ENCODE measurements at places on chromosomes 2 and 18.

DNA sequence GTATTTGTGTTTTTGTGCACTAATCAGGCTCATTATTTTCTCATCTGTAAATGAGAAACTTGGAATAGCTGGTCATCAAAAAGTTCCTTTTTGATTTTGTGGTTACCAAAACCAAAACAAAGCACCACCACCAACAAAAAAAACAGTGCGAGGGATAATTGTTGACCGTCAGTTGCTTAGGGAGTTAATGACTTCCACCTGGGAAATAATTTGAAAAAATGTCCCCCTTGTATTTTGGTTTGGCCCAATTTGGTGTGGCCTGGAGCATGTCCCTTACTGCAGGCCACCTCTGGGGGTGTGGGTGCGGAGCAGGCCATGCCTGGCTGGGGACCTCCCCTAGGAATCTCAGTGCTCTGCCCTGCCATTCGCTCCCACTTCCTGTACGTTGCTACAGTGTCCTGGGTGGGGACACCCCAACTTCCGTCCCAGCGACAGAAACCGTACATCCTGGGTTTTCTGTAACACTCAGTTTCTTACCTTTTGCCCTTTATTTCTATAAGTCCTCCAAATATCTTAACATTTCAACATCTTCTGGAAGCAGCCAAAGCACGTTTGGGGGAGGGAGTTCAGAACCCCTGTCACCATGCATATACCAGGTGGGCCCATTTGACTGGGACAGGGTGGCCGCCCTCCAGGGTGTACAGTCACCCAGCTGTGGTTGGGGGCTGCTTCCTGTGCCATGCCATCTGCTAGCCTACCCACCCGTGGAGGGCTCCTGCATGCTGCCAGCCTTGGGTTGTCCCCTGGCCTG lies 31.3 kb downstream of the NCK2 start:
- no peak for DNase-seq

GRCh38 chr18:6255116-6255705 lies 159.5 kb downstream of the L3MBTL4 start:
- DNase-seq, result no peak

DNA sequence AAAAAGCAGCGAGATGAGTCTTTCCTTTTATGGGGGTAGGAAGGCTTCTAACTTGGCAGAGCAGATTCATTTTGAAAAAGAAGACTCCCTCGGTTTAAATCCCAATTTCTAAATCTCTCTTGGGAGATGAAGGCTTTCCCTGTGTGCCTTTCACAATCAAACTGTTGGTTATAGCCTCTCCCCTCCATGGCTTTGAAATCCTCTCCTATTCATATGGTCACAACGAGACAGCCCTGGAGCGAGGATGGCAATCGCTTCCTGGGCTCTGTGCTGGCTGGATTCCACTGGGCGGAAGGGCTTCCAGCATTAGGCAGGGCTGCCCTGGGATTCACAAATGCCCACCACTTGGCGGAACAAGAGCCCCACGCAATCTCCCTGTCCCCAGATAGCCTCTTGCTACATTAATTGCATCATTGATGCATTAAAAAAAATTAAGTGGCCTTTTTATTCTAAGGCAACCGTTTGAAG lies 1.6 kb downstream of the CAVIN2 start:
- DNase-seq, result no peak

DNA sequence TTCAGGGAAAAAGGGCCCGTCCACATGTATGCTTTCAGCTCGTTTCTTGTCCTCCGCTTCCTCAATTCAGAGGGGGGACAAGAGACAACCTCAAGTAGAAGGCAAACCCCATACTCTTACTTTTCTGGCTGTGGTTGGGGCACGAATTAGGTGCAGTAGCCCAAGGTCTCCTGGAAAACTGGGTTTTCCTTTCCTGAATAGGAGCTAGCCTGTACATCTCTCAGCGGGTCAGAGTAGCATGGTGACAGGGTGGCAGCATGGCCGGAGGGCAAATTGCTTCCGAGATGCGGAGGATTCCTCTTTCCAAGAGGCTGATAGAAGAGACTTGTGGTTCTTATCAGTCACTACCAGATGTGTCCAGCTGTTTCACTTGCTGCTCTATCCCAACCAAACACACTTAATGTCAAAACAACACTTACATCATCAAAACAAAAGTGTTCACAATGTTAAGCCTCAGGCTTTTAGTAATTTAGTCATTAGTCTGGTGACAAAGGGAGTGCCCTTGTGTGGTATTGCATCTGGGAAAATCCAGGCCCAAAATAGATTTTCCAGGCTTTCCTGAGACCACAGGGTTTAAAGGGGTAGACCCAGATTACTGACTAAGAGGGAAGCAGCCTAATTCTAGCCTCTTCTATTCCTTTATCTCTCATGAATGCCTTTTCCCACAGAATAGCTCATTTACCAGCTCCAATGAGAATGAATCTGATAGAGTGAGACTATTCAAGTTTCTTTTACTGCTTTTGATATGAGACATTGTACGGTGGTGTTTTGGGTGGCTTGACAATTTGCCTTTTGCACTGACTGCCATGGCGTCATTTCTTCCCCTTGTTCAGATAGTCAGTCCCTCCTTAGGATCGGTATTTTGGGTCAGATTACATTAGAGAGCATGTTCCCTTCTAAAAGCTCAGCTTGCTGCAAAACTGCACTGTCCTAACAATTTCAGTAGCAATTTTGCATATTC lies 162.0 kb downstream of the LTBP1 start:
- DNase-seq, result no peak

GRCh38 chr2:85785027-85785822 lies 31.4 kb downstream of the ATOH8 start:
- no peak for DNase-seq

DNA sequence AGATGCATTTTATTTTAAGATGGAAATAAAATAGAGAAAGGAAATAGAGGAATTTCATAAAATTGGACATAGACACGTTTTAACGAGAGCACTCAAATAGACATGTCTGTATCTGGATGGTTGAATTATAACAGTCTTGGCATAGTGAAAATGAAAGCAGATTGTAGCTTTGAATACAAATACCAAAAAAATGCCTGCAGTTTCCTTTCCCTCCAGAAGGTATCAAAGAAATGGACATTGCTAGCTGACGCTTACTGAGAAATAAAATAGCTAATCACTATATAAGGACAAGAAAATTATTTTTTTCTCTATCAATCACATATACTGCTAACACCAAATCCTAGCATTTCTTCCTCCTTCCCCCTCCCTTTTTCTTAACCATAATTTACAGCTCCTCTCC lies 11.4 kb upstream of the MAPRE2 start:
- no peak for DNase-seq

DNA sequence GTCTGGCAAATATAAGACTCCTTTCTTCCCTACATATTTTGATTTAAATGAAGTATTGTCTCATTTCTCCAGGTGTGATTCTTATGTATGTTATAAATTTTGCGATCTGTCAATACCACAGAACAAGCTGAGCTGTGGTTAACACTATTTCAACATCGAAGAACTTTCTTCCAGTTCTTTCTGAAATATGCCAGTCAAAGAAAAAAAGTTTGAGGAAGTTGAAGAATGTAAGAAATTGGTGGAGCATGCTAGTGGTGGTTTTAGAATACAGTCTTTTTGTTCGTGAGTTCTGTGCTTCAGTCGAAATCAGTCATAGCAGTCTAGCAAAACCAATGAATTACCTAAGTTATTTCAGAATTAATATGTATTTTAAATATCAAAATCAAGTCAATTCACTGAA lies 8.6 kb upstream of the COBLL1 start:
- DNase-seq, result no peak

DNA sequence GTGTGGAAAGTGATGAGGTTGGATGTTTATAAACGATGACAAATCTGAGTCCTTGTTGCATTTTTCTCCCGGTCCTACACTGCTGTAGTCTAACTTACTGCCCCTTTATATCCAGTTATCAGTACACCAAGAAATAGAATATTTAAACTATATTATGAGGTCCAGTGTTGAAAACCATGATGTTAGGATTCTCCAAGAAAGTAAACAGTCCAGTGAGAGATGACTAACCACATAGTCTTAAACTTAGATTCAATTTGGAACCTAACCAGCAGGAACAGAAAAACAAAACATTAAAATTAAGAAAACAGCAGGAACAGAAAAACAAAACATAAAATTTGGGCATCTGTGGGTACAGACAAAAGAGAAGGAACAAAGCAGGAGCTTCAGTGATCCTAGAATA lies 143.2 kb downstream of the TPGS2 start:
- no peak for DNase-seq

DNA sequence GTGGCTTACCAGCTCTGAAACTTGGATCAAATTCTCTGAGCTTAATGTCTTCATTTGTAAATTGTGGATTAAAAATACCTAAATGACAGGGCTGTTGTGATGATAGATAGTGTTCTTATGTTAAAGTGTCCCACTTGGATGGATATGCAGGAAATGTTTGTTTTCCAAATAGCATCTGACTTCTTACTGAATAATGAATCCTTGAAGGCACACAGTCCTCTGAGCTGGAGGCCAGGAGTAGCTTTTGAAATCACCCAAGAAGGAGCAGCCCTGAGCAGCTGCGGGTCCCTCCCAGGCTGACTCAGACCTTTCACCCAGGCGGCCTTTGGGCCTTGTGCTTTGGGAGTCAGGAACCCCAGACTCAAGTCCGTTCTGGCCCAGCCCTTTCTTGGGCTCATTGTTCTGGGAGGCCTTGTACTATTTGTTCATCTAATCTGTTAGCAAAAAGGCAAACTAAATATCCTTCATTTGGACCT lies 173.0 kb upstream of the GATA6 start:
- DNase-seq, result no peak

DNA sequence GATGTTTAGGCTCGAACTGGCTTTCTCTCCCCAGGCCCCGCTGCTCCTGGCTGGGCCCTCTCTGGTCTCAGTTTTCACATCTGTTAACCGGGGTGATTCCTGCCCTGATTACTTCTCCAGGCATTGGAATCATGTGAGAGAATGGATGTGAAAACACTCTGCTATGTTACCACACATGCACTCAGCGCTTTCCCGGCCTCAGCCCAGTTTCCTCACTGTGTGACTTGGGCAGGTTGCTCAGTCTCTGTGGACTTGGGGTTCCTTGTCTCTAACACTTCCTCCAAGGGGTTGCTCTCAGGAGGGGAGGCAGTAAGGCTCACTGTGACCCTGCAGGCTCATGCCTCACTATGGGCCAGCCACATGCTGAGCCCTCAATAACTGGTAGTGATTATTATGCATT lies 230.4 kb upstream of the HS6ST1 start:
- DNase-seq, result no peak

- DNase-seq, result peak; percentile 42
These were observed 111.3 kb downstream of the ESCO1 start for GRCh38 chr18:21489119-21489750.

- DNase-seq, result no peak
These were observed 1126.7 kb downstream of the LRP1B start for GRCh38 chr2:141003967-141004657.

GRCh38 chr2:47799031-47799609 lies 16.2 kb downstream of the MSH6 start:
- DNase-seq, result no peak

- DNase-seq, result no peak
These were observed 29.8 kb upstream of the MRPL33 start for GRCh38 chr2:27741673-27742072.

GRCh38 chr18:11897781-11898180 lies 10.3 kb downstream of the MPPE1 start:
- no peak for DNase-seq

GRCh38 chr2:48345176-48345575 lies 184.8 kb upstream of the STON1 start:
- no peak for DNase-seq

- DNase-seq, result no peak
These were observed 435 bp downstream of the IFT172 start for GRCh38 chr2:27489118-27489497.

- DNase-seq, result no peak
These were observed 1193.0 kb downstream of the DPP10 start for GRCh38 chr2:115635430-115635829.

DNA sequence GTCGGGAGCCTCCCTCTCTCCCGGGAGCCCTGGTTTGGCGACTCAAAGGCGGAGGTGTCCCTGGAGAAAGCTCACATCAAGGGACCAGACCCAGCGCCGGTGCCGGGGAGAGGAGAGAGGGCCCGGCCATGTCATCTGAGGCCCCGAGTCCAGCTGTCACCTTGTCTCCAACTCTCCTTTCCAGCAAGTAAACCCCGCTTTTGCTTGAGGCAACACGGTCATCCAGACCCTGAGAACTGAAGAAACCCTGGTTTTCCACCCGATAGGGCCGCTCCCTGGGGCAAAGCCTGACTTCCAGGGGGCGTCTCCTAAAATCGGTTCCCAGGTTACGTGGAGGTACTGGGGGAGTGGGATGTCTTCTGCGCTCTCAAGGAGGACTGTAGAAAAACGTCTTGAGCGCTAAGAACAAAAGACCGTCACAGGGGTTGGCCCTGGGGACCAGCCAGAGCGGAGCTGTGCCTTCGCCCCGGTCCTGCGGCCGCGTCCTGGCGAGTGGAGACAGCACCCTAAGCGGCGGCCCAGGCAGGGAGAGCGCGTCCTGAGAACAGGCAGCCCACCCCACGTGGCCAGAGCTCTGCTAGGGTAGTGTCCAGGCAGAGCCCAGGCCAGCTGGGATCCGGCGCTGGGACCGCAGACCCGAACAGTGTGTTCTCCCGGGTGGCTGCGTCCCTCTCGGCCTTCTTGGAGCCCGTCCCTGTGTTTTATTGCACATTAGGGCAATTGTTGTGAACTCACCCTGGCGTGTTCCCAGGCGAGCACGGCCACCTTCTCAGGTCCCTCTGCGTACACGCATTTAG lies 55.7 kb downstream of the TMEM18 start:
- no peak for DNase-seq

DNA sequence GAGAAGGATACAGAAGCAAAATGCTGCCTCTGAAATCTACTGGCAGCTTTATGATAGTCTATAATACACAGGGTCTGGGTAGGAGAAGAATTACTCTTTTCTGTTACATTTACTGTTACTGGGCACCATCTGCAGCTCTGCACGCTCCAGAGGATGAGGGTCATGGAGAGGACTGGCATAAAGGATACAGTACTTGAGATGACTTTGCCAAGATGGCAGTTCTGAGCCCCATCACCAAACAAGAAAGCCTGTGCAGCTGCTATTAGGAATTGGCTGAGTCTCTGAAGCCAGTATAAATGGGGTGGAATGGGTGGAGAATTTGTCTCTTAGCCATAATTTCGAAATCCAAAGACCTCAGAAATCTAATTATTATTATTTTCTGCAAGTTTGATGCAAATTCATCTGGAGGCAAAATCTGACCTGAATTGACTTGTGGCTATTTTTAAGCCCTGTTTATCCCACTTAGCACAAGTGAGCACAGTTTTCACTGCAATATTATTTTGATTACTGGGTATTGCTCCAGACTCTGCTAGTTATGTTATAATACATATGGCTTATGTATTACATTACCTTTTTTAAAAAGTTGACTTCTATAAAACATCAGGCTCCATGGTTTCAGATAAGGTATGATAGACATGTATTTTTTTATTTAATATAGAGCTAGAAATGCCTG lies 579.5 kb downstream of the MBD2 start:
- DNase-seq, result no peak

GRCh38 chr2:128594651-128594910 lies 275.9 kb upstream of the HS6ST1 start:
- DNase-seq, result no peak

- DNase-seq, result no peak
These were observed 46.6 kb downstream of the GBX2 start for GRCh38 chr2:236121546-236121945.

GRCh38 chr2:44155666-44156446 lies 12.8 kb upstream of the PPM1B start:
- no peak for DNase-seq

Measured in GM19239 (cell line).